ENCODE measurements at places on chromosomes 12 and 14.

- no peak for DNase-seq
These were observed 19.6 kb downstream of the NINJ2 start for GRCh38 chr12:643475-644302.

DNA sequence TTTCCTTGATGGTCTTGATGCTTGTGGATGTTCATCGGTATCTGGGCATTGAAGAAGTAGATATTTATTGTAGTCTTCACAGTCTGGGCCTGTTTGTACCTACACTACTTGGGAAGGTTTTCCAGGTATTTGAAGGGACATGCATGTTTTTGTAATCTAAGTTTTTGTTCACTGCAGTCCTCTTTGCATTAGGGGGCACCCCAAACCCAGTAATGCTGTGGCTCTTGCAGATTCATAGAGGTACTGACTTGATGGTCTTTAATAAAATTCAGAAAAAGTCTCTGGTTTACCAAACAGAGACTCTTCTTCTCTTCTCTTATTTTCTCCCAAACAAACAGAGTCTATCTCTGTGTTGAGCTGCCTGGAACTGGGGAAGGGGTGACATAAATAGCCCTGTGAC lies 150.9 kb upstream of the SLC16A7 start:
- DNase-seq, result no peak

DNA sequence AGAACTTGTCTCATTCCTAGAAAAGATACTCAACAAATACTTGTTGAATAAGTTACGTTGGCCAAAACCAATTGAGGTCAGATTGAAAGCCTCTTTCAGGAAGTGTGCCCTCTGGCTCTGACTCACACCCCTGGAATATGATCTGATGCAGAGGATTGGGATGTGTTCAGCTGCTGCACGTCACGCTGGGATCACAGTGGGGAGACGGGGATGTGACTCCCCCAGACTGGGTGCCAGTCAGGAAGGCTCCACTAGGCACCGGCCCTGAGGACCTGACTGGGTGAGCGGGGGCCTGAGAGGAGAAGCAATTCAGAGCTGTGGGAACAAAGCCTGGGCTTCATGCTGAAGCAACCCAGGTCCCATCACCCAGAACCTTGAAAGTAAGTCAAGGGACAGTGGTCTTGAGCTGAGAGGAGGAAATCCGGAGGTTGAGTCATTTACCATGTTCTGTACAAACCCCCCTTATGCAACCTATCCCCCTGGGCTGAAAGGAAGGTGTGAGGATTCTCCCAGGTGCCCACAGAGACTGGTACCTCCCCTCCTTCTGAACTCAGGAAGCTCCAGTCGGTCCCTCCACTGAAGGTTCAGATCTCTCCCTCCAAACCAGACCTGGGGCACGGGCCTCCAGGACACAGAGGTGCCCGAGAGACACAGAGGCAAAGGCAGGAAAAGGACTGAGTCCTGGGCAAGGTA lies 3.9 kb downstream of the CEBPE start:
- DNase-seq, result no peak

GRCh38 chr14:42011221-42011620 lies 404.5 kb downstream of the LRFN5 start:
- no peak for DNase-seq

- DNase-seq, result no peak
These were observed 38.9 kb downstream of the CPSF2 start for GRCh38 chr14:92160619-92161018.

DNA sequence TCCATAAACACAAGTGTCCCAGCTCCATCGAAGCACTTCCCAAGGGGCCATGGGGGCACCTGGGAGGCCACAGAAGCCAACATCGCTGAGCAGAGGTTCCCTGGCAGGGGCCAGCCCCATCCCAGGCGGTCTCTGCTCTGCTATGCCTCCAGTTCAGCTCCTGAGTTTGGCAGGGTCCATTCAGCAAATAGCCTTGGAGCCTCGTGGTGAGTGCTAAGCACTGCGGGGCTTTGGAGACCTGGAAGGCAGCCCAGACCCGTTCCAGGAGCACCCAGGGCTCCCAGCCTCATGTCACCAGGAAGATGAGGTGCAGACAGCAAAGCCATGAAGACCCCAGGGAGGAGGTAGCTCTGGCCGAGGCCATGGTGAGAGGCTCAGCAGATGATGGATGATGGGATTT lies 109.5 kb downstream of the LGMN start:
- DNase-seq, result no peak

- DNase-seq, result no peak
These were observed 58.0 kb upstream of the FAM222A start for GRCh38 chr12:109655578-109655977.

GRCh38 chr12:92226961-92227360 lies 81.3 kb upstream of the BTG1 start:
- no peak for DNase-seq

- DNase-seq, result no peak
These were observed 59.3 kb upstream of the VASH1 start for GRCh38 chr14:76701981-76702380.

DNA sequence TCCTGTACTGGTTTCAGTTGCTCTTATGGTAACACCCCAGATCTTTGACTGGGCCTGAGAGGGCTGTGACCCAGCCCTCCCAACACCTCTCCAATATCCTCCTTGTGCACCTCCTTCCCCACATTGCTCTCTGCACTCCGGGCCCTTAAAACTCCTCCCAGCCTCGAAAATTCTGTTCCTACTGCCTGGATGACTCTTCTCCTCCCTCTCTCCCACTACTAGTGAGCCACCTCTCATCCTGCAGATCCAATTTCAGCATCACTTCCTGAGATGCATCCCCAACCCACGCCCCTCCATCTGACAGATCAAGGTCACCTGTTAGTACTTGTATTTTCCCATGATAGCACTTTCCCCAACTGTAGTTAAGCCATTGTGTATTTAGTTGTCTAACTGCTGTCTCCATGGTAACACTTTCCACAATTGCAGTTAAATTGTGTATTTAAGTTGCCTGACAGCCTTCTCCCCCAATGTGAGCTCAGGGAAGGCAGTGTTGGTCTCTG lies 11.5 kb upstream of the NT5DC3 start:
- DNase-seq, result no peak

GRCh38 chr12:71128191-71128788 lies 29.5 kb downstream of the TSPAN8 start:
- DNase-seq, result no peak

GRCh38 chr12:49305762-49306510 lies 11.0 kb downstream of the PRPH start:
- DNase-seq, result no peak

DNA sequence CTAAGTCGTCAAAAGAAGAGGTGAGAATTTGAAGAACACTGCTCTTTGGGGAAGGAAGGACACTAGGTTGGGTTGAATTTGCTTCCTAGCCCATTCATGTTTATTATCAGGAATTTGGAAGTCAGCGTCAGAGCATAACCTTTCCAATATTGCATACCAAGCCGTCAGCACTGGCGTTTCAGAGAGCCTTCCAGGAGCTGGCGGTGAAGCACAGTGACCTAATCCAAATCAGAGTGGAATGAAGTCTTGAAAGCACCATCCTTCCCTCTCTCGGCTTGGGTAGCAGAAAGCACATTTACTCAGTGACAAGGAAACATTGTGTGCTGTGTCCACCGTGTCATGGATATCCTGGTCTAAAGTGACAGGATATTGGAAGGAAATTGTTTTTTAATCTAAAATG lies 240.3 kb upstream of the PELI2 start:
- DNase-seq, result no peak

DNA sequence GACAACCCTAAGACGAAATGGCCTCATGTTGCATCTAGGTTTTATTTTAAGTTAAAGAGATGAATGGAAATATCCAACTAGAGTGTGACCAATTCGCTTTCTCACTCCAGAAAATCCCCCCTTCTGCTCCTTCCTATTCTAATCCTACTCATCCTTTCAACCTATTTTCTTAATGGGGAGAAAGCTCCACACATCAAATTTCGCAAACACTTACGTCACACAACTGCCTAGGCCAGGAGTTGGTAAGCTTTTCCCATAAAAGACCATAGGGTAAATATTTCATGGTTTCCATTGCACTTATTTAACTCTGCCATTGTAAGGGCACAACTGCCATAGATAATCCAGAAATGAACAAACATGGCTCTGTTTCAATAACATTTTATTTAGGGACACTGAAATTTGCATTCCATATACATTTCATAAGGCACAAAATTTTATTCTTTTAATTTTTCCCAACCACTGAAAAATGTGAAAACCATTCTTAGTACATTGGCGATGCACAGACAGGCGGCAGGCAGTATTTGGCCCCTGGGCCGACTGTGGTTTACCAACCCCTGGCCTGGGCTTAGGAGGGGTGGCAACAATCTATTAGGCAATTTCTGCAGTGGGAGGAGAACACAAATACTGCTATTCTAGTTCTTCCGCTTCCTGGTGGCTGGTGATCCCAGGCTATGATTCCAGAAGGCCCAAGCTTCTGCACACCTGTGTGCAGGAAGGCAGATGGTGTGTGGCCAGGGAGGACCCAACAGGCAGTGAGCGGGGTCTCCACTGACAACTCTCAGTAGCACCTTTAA lies 67.2 kb upstream of the FOXN3 start:
- no peak for DNase-seq

DNA sequence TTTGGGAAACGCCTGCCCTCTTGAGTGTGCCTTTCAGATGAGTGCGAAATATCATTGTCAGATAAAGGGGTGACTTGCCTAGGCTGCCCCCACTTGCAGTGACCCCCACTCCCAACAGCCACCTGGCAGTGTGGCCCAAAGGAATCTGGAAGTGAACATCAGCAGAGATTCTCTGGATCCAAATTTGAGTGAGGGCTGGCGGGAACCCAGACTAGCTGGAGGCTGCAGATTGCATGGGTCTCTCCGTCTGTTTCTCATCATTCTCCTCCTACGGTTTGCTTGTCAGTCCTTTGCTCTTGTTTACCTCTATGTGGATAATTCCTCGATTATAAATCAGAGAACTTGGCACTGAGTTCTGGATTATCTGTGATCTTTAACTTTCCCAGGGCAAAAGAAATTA lies 280.8 kb downstream of the ZFP36L1 start:
- no peak for DNase-seq

GRCh38 chr14:86084097-86084496 lies 554.2 kb downstream of the FLRT2 start:
- DNase-seq, result no peak

Data from T-helper 22 cell (primary cell).